ENCODE measurements at places on chromosomes 6 and 20.

DNA sequence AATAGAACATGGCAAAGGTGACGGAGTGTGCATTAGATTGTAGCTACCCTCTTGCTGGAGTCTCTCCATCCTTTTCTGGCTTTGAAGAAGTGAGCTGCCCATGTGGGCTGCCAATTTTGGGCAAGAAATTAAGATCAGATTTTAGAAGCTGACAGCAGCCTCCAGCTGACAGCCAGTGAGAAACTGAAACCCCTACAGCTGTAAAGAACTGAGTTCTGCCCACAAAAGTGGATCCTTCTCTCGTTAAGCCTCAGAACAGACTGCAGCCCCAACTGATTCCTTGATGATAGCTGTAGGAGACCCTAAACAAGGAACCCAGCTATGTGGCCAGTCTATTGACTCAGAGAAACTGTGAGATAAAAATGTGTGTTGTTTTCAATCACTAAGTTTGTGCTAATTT, 134.1 kb downstream of the CD109 start:
- no peak for DNase-seq

DNA sequence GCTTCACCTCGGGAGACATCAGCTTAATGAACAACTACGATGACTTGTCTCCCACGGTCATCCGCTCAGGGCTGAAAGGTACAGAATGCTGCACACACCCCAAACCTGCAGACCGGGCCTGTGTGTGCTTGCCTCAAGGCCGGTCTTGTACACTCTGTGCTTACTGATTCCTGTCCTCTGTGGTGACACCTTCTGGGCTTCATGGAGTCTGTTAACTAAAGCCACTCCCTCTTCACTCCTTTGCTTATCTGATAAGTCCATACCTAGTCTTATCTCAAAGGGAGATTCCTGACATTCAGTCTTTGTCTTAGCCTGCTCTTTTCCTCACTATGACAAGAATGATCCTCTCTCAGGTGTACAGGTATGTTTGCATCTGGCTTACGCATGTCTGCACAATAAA, 107.7 kb upstream of the TMEM181 start:
- no peak for DNase-seq

DNA sequence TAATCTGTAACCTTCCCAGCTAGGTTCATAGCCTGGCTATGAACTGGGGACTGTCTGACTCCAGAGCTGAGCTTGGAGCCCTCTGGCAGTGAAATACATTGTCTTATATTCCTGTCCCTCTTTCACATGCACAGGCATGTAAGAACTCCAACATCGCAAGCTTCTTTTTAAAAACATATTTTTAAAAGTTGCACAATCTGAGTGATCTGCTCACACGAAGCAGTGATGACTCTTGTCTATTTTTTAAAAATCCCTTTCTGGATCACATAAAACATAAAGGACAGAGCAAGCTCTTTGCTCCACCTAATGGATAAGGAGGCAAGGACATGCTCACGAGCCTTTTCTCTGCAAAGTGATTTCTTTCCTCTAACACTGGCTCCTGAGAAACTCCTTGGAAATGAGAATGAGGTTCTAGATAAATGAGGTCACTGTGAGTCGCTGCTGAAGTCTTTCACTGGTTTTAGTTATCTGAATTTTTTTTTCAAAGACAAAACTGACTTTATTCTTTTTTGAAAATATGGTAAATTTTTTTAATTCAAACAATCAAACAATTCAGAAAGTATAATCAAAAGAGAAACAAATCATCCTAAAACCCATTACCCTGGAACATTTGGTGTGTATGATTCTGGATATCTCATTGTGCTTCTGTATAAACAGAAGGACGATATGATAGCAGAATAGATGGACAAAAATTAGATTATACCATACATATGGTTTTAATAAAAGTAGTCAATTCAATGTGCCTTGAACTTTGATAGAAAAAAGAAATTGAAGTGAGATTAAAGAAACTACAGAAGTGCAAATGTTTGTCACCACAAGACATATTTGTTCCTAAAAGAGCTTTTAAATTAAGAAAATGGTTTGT, 30.8 kb downstream of the IL20RA start:
- no peak for DNase-seq

DNA sequence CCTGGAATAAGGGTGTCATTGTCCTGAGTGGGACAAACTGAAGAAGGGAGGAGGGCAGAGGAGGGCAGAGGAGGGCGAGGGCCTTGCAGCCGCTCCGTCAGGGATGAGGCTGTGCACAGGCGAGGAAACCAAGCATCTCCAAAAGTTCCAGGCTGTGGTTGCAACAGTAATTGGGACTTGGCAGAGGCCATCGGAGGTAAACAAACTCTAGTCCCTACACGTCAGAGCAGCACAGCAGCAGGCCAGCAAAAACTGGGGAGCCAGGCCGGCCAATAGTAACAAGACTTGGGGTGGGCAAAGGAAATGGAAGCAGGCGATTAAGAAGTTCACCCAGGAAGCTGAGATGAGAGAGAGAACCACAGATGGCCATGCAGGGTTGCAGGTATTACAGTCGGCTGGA, 142.8 kb downstream of the SMOC2 start:
- no peak for DNase-seq

- no peak for DNase-seq
Measured at GRCh38 chr20:1423625-1424106, 30.8 kb upstream of the FKBP1A start.

DNA sequence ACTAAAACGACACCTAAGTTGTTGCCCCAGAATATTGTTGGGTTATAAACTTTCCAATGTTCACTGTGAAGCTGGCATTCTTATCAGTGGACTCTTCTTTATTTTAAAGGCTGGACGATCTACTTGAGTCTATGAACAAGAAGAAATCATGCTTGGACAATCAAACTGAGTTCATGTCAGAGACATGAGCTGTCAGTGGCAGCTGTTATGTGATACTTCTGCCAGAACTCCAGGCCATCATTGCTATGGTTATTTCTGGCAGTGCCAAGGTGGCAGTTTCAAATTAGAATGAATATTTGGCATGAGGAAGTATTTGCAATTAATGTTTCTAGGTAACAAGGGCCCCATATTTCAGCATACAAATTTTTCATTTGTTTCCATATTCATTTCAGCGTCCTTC, 417.3 kb downstream of the LMBRD1 start:
- DNase-seq = no peak

DNA sequence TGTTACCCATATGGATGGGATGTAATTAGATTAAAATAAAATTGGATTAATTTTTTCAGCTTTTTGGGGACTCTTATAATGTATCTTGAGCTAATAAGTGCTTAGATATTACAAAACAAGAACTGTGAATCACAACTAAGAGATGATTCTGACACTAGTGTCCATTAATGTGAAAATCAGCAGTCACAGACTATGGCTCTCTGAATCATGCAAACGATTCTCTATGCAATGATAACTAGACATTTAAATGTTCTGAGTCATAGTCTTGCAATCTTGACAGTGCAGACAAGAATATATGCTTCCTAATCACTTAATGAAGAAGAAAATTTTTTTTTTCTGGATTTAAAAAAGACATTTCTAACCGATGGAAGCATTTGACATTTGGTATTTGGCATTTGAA, 82.2 kb upstream of the OPRM1 start:
- no peak for DNase-seq

DNA sequence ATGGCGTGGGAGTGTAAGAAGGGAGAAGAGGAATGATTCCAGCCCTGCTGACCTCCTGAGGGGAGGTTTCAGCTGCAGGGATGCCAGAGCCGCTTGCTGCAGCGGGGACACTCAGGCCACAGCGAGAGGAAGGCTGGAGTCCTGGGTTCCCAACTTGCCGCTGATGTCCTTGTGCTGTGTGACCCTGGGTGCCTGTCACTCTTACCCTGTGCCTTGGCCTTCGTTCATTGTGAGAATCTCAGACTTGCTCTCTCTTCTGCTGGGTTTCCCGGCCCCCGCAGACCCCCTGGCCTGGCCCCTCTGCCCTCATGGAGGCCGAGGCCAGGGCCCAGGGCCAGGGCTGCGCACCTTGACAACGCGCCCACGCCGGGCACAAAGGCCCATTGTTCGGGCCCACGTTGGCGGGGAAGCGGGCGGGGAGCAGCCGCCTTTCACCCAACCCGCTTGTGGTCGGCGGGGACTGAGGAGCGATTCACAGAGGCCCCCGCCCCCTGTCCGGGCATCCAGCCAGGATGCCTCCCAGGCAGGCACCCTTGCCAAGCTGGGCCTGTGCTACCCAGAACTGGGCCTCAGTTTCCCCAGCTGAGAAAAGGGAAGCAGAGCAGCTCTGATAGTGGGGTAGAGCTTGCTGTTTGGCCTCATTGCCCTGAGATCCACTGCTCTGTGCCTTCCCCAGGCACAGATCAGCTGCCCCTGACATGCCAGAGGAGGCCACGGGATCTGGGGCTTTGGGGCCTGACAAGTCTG, 52.4 kb downstream of the CEBPB start:
- no peak for DNase-seq

GRCh38 chr20:32585011-32585585, at the start of gene NOL4L:
TSS of gene NOL4L (minus strand) at chr20:32585333. CDS start at chr20:32584890, 443 bp downstream.
- DNase-seq = no peak

DNA sequence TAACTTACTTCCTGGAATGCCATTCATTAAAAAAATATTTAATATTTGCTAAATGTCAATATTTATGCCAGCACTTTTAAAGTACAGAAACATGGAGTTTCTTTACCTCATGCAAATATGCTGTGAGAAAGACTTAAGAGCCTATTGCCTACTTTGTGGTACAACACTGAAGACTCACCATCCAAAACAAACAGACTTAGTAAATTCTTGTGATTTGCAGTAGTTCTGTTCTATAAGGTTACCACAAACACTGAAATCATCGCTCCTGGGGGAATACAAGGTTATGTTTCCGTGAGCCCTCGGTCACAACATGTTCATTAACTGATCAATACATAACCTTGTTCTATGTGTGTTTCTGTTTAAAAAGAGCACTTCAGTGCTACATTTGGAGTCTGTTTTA, 78.3 kb downstream of the ATG5 start:
- no peak for DNase-seq

DNA sequence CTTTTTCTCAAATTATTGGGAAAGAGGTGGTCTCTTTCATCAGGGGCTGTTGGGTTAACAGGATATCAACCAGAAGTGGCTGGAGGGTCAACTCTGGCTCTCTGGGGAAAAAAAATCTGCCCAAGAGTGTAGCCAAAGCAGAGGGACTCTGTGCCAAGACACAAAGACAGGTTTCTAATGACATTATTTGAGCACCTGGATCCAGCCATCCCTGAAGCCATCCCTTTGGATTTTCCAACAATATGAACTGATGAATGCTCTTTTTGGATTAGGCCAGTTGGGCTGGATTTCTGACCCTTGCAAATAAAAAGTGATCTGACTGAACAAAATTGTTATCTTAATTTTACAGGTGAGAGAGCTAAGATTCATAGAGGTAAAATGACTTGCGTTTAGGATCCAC, 88.7 kb downstream of the KCNB1 start:
- no peak for DNase-seq

Data from effector CD8-positive, alpha-beta T cell (primary cell).